ENCODE measurements at places on chromosomes 4 and X. TPM values are rescaled to one million over a fixed set of nuclear protein-coding genes. Genes with fewer than 3 reads are reported as not detected.

The STARD8 gene
- 9.1 TPM for total RNA-seq

DNA sequence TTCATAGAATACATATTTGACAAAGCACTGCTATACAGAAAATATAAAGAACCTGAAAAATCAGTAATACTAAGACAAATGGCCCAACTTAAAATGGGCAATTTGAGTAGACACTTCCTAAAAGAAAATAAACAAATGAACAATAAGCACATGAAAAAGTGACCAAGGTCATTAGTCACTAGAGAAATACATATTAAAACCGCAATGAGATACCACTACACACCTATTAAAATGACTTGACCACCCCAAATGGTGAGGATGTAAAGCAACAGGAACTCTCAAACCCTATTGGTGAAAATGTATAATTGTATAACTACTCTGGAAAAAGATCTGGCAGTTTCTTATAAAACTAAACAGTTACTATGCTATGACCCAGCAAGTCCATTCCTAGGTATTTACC, 34.0 kb upstream of the USP9X start:
- DNase-seq: no peak

GRCh38 chr4:89836031-89836745, 773 bp downstream of the SNCA start:
- DNase-seq: no peak

GRCh38 chrX:109812236-109812635, 79.2 kb upstream of the ACSL4 start:
- DNase-seq: no peak

GRCh38 chr4:98609934-98610333, 48.5 kb downstream of the TSPAN5 start:
- DNase-seq: no peak

DNA sequence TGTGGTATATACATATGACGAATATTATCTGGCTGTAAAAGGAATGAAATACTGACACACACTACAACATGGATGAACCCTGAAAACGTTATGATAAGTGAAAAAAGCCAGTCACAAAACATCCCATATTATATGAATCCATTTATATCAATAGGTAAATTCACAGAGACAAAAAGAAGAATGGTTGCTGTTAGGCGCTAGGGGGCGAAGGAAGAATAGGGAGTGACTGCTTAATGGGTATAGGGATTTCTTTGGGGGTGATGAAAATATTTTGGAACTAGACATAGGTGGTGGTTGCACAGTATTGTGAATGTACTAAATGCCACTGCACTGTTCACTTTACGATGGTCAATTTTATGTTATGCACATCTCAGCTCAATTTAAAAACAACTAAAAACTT, 96.4 kb upstream of the EGFL6 start:
- no peak for DNase-seq

The NHSL2 gene
- 5.4 TPM for total RNA-seq

The ATG4A gene
- total RNA-seq: 17.0 TPM

The MAGEC3 gene
- not detected for total RNA-seq

GRCh38 chr4:25100021-25100555, 60.2 kb downstream of the SEPSECS start:
- DNase-seq: no peak

Measured in heart right ventricle (tissue), 16 donors.